A673 (cell line): ENCODE measurements at places on chromosomes 2 and 18.
A peak's percentile ranks its signal among the peaks of the same experiment; 100 is the strongest.

GRCh38 chr18:62729487-62730386 is 14.4 kb downstream of the PHLPP1 start:
- no peak for DNase-seq

- DNase-seq: no peak
Observed at GRCh38 chr2:241389697-241390096, 33.6 kb downstream of the FARP2 start.

DNA sequence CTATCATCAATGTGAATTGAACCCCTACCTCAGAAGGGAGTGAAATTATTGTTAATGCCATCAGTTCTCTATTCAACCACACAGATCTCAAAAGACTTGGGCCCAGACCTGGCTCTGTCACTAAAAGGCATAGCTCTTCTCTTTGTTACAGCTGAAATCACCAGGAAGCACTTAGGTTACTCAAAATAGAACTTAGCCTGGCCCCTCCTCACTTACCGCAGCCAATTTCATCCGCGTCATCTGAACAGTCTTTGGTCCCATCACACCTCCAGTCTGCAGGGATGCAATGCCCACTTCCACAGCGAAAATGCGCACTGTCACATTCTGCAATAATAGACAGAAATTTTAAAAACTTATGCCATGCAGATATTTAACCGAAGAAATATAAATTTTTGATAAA is 41.8 kb downstream of the LRP2 start:
- no peak for DNase-seq

GRCh38 chr2:128363934-128364361 is 45.3 kb upstream of the HS6ST1 start:
- DNase-seq: no peak

- DNase-seq: no peak
Observed at GRCh38 chr18:45207328-45207727, 407.9 kb upstream of the SLC14A2 start.

GRCh38 chr2:54960164-54960563 is 90.1 kb downstream of the RTN4 start:
- DNase-seq: no peak

DNA sequence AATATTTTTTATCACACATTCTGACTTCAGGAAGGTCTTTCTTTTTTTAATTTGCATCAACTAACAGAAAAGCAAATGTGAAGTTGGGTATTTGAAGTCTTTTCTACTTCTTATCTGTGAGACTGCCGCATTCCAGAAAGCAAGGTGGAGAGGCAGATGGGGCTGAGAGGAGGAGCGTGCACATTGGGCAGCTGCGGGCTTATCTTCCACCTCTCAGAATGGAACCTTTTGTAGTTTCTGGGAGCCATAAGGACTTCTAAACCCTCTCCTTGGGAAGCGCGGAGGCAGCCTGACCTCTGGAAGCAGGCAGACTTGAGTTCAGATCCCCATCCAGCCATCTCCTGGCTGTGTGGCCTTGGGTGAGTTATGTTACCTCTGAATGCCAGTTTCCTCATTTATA is 3.9 kb downstream of the MAPRE3 start:
- no peak for DNase-seq

DNA sequence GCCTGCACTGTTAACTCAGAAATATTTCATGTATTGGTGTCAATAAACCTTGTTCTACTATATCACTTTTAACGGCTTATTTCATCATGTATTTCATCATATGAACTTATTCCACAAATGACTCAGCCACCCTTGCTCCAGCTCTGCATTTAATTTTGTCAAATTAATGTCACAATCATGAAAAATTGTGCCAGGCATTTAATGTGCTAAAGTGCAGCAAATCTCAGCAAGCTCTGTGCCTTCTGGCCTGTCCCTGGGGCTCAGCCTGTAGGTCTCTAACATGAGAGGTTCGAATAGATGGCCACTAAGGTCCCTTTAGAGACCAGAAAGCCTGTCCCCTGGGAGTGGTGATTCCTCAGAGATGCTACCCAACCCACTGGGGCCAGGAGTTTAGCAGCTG is 28.6 kb downstream of the BOD1L2 start:
- no peak for DNase-seq

DNA sequence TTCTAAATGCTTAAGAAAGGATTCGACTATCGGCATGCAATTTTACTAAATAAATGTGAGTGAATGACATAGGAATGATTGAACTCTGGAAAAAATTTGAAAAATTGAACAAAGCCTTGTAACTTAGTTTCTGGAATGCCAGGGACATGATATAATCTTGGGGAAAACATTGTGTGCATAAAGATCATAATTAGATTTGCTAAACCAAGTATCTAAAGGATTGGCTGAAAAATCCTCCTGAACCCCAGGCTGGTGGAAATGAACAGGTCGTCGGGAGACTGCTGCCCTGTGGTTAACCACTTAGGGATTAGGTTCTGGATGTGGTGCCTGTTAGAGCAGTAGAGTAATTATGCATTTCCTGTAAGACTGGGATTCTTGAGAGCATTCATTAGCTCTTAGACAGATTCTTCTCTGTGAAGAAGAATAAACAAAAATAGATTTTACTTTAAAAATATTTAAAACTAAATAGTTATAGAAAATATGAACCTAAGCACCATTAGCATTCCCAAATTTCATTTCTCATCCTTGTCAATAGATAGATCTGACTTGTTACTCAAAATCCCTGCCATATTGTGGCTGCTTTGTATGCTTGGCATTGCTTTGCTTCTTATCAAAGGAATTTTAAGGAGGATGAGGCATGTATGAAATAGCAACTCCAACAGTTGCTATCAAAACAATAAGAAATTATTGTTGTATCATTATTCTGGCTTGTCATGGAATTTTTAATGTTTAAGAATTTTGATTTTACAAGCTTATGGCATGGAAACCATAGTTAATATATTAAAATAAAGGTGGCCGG is 55.9 kb downstream of the LYPD6B start:
- peak; percentile 75 for DNase-seq

DNA sequence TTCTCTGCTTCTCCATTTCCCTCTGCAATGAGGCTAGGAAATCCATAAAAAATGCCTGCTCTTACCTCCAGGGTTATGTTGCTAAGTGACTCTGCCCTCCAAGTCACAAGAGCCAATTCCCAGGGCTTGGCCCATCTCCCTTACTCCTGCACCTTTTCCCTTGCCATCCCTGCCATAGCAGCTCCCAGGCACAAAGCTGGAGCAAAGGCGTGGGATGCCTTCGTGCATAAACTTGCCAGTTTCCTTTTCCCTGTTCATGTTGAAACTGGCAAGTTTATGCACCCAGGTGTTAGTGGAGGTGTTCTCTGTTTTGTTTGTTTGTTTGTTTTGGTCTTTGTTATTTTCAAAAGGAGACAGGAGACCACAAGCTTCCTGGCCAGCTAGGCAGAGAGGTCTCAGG is 195.1 kb downstream of the ACKR3 start:
- no peak for DNase-seq

GRCh38 chr2:96087130-96087529 is 29.2 kb downstream of the ADRA2B start:
- no peak for DNase-seq

DNA sequence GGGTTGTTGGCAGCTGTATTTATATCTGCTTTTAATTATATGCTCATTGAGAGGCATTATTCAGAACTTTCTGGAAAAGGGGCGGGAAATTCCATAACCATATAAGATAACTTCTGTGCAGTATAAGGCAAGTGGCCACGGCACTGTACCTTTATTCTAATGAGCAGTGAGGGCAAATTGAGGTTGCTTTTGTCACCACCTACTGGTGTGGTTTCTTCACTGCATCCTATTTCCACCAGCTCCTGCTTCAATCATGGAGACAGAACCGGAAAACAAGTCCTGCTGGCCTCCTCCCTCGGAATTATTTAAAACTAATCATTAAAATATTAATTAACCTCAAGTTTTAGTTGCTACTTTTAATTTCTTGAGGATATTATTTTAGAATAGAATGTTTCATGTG is 759.4 kb downstream of the CBLN2 start:
- DNase-seq: peak; percentile 40

GRCh38 chr2:195756218-195756942 is 99.4 kb downstream of the SLC39A10 start:
- no peak for DNase-seq

GRCh38 chr2:39632876-39633275 is 32.8 kb upstream of the TMEM178A start:
- DNase-seq: no peak

DNA sequence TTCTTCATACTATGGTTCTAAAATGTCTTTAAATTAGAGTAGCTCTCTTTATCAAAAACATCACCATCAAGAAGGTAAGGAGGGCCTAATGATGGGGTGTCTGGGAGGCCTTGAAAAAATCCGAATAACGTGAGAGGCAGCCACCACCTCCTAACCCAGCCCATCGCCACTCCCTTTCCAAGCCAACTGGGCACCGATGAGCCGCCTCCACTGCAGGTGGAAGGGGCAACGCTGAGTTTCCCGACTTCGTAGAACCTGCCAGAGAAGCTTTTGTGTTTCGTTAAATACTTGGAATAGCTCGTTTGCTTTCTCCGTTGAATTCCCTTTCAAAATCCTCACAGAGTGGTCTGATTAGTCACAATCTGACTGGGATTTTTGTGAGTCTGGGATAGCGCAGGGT is 22.0 kb upstream of the RPL31 start:
- no peak for DNase-seq

DNA sequence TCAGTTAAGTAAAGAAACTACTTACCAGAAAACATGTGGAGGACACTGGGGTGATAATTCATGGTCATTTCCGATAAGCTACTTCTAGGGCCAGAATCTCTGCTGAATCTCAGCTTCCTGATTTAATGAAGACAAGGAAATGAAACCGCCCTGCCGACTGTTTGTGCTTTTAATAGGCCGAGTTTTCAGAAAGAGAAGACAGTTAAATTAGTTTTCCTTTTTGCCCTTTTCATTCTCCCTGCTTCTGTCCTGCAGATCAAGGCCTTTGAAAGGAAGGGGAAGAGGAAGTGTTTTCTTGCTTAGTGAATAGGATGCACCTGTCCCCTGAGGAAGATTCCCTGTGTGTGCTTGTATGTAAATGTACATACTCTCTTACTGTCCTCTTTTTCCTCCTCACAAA is 126.6 kb downstream of the SH3RF3 start:
- DNase-seq: no peak

DNA sequence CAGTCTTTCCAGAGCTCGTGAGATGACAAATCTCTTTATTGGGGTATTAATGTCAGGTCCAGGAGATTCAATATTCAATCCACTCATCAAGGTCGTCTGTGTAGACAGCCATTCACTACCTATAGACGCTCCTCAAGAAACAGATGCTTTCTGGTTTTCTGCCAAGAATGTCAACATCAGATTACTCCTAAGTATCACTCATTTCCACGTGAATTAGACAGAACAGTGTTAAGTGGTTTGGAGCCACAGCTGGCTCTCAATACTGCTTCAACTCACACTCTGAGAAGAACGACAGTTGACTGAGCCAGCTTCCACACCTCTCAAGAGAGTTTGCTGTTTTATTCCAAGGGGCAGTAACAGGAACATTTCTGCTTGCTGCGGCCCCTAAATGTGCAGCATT is 113.5 kb upstream of the NEDD4L start:
- DNase-seq: peak; percentile 44

DNA sequence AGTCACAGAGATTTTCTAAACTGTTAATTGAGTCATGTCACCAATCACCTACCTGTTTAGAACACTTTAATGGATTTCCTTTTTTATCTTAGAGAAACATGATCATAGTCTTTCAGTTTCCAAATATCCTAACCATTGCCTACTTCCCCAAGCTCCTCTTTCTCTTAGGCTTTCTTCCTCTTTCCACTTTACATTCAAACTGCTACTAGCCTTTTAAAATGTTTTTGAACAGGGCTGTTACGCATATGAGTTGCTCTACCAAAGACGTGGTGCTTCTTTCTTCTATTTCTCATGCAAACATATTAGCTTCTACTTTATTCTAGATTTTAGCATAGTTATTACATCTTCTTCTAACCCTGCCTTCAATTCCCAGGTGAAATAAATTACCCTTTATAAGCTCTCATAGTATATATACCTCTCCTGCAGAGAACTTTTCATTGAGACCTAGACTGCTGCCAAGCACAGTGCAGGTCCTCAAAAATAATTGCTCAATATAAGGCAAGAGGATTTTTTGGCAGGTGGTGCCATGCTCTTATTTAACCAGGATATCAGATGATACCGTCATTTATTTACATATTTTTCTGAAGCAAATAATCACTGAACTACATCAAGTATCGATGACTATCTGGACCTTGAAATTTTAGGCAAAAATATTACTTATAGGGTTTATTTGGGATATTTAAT is 937.1 kb downstream of the TSN start:
- DNase-seq: no peak
